HepG2 (cell line): ENCODE measurements at places on chromosomes 1 and 21.
A peak's percentile ranks its signal among the peaks of the same experiment; 100 is the strongest.

DNA sequence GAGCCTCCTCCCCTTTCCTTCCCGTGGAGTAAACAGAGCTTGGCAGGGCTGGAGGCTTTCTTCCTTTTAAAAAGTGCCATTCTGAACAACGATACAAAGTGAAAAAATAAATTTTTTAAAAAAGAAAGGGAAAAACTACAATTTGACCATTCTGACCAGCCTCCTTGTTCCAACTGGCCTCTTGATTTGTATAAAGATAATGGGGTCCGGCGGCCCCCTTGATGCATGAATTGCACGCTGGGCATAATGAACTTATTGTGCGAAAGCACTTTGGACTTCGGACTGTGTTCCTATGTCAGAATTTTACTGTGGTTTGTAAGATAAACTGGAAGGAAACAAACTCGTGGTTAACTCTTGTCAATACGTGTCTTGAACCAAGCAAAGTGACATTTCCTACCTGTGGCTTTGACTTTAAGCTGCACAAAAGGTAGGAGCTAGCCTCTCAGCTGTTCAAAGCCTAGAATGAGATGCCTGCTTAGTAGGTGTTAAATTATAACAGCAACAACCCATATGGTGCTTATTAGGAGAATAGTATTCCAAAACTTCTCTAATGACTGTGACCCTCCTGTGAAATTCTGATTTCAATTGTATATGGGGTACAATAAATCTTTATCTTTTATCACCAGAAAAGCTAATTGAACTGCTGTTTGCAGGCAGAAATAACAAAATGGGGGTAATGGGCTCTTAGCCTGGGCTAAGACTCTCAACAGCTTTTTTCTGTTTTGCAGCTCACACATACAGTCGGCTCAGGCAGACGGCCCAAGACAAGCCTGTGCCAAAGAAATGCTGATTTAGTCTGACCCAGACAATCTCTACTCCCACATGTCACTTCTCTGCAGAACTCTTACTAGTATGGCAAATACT lies 9.3 kb downstream of the IRF2BP2 start:
- no peaks in the 10 kb centered on the region; the same call in 1 of the 3 replicates for H3K36me3 ChIP-seq
- peak; percentile 98 for DNase-seq
- H3K27ac ChIP-seq: peak overlapping the region; percentile 100
- peak overlapping the region; percentile 89; the same call in 1 of the 2 replicates for H3K4me3 ChIP-seq
- peaks cover 41% of the 10 kb centered on the region for H3K4me1 ChIP-seq
- H3K27me3 ChIP-seq: no peaks in the 10 kb centered on the region

DNA sequence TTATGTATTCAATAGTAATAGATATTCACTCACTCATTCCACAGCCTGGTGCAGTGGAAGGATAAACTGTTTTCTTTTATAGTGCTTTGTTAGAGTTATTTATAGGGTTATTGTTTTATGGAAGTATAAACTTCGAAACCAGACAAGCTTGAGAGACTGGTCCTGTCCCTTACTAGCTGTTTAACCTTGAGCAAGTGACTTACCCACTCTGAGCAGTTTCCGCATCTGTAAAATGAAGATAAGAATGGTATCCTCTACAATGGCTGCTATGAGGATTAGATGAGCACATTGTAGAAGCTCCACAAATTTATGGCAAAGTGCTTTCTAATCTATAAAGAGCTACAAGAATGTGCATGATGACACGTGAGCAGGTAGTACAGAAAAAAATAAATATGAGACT lies 30.8 kb upstream of the EPS15 start:
- no peak overlapping the region for H3K27ac ChIP-seq
- H3K27me3 ChIP-seq: no peaks in the 10 kb centered on the region
- no peak overlapping the region for H3K4me3 ChIP-seq
- no peaks in the 10 kb centered on the region for H3K36me3 ChIP-seq

- peaks cover 9% of the 10 kb centered on the region; the same call in 1 of the 2 replicates for H3K4me1 ChIP-seq
- no peaks in the 10 kb centered on the region for H3K36me3 ChIP-seq
- no peaks in the 10 kb centered on the region; the same call in 2 of the 3 replicates for H3K27me3 ChIP-seq
- no peak overlapping the region for H3K4me3 ChIP-seq
- no peak for DNase-seq
These were observed 27.1 kb upstream of the C1orf198 start for GRCh38 chr1:230895452-230895851.

DNA sequence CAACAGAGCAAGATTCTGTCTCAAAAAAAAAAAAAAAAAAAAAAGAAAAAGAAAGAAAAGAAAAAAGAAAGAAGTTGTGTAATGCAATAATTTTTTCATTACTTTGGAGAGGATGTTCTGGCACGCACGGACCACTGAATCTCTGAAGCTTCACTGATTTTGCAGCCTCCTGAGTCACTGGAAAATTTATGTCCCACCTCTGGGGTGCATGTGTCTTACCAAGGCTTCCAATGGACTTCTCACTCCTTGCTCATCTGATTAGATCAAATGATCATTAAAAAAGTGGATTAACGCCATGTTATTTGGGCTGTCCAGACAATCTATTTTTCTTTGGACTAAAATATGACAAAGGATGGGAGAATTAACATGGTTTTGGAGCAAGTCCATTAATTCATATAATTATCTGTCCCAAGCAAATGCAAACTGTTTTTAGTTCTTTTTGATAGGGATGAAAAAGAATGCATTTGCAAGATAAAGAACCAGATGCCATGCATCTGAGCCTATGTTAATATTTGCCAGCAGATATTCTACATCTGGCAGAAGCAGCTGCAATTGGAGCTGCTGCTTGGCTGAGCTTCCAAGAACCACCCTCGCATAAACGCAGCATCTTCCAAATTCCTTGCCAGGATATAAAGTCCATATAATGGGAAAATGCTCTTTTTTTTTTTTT lies 10.1 kb upstream of the MAP1LC3C start:
- H3K27me3 ChIP-seq: no peaks in the 10 kb centered on the region; the same call in 1 of the 2 replicates
- H3K4me3 ChIP-seq: no peak overlapping the region
- no peaks in the 10 kb centered on the region for H3K4me1 ChIP-seq
- no peak overlapping the region for H3K27ac ChIP-seq

DNA sequence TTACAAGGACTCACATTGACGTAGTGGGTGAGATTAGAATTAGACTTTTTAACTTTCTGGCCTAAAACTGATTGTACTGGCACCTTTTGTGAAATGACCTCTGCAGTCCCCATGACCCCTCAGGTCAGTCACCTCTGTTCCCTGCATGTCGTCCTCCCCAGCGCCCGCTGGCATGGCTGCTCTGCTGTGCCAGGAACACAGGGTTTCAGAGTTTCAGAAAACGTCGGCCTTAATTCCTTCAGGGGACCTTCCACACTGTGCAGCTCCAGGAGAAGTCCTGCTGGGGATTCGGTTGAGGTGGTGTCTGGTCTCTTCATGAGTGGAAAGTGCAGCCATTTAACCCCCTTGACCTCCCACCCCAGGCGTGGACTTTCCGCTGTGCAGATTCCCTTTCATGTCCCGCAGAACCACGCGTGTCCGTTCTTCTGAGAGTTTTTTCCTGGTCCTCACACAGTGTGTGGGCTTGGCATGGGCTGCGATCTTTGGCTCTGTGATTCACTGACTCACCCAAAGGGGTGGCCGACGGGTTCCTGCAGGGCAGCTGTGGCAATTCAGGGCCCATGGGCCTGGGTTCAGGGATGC lies 158.4 kb upstream of the COL6A1 start:
- H3K4me1 ChIP-seq: peaks cover 24% of the 10 kb centered on the region
- no peak overlapping the region for H3K4me3 ChIP-seq
- DNase-seq: no peak
- no peaks in the 10 kb centered on the region for H3K36me3 ChIP-seq
- H3K27me3 ChIP-seq: peaks cover 64% of the 10 kb centered on the region

DNA sequence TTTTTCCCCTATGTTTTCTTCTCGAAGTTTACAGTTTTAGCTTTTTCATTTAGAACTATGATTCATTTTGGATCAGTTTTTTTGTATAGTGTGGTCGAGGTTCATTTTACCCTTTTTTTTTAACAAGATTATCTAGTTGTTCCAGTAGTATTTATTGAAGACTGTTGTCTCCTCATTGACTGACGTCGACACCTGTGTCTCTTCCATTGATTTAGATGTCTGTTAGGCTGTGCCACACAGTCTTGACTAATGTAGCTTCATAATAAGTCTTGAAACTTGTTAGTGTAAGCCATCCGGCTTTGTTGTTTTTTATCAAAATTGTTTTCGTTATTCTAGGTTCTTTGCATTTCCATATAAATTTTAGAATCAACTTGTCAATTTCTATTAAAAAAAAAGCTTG lies 45.2 kb downstream of the CAMSAP2 start:
- H3K27me3 ChIP-seq: no peaks in the 10 kb centered on the region
- H3K27ac ChIP-seq: no peak overlapping the region
- 0 out of 2 replicates have a peak, but pooled peaks cover 1% of the 10 kb centered on the region for H3K4me1 ChIP-seq
- H3K36me3 ChIP-seq: 0 out of 3 replicates have a peak, but pooled peaks cover 12% of the 10 kb centered on the region

- no peaks in the 10 kb centered on the region for H3K36me3 ChIP-seq
- H3K4me3 ChIP-seq: no peak overlapping the region
- DNase-seq: no peak
These were observed 6.5 kb upstream of the NPL start for GRCh38 chr1:182783068-182783467.

DNA sequence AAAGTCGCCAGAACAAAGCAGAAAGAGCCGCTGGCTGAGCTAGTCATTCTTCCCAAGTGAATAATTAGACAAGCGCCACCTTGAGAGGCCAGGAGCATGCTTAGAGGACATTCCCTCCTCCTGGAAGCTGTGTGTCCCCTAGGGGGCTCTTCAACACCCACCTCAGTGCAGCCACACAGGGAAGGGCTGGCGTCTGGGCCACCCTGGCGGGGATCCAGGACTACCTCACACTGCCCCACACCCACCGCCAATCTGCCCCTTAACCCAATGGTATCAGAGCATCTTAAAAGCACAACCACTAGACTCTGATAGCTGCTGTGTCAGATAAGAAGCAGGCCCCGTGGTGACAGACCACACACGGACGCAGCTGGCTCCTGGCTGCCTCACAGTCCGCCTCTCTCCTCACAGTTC lies 24.9 kb downstream of the SETD4 start:
- H3K27me3 ChIP-seq: no peaks in the 10 kb centered on the region
- H3K4me1 ChIP-seq: peaks cover 10% of the 10 kb centered on the region; the same call in 1 of the 2 replicates

DNA sequence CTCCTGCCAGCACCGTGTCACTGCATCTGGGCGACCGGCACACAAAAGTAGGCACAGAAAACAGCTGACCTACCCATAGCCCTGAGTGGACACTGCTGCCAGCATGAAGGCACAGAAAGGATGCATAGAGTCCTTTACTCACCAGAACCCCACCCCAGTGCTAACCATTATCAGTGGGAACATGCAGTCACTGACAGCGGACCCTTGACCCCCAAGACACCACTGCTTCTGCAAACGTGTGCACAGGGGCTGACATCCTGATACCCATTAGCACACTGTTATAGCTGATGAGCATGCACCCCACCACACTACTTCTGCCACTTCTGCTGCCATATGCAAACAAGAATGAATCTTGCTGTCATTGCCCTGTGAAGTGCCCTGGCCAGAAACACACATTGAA lies 953.0 kb upstream of the NCAM2 start:
- H3K27ac ChIP-seq: no peak overlapping the region
- H3K36me3 ChIP-seq: no peaks in the 10 kb centered on the region
- H3K4me3 ChIP-seq: no peak overlapping the region
- H3K4me1 ChIP-seq: no peaks in the 10 kb centered on the region

DNA sequence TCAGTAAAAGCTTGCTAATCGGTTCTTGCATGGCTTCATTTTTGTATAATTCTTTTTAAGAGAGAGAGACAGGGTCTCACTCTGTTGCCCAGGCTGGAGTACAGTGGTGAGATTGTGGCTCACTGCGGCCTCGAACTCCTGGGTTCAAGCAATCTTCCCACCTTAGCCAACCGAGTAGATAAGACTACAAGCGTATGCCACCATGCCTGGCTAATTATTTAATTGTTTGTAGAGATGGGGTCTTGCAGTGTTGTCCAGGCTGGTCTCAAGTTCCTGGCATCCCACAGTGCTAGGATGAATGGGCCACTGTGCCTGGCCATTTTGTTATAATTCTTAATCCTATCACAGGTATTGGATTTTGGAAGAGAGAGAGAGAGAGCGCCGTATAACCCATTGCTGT lies 23.4 kb downstream of the RCAN3 start:
- peaks cover 38% of the 10 kb centered on the region for H3K4me1 ChIP-seq
- no peak overlapping the region for H3K27ac ChIP-seq
- H3K4me3 ChIP-seq: no peak overlapping the region
- H3K36me3 ChIP-seq: 0 out of 3 replicates have a peak, but pooled peaks cover 2% of the 10 kb centered on the region
- no peak for DNase-seq

DNA sequence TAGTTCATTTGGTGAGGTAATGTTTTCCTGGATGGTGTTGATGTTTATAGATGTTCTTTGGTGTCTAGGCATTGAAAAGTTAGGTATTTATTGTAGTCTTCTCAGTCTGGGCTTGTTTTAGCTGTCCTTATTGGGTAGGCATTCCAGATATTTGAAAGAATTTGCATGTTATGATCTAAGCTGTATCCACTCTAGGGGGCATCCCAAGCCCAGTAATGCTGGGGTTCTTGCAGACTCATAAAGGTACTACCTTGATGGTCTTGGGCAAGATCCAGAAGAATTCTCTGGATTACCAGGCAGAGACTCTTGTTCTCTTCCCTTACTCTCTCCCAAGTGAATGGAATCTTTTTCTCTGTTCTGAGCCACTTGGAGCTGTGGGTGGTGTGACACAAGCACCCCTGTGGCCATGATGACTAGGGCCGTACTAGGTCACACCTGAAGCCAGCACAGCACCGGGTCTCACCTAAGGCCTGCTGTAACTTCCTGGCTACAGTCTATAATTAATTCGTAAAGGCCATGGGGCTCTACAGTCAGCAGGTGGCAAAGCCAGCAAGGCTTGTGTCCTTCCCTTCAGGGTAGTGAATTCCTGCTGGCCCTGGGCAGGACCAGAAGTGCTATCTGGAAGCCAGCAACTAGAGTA lies 74.8 kb upstream of the PDE4B start:
- DNase-seq: no peak
- H3K4me3 ChIP-seq: no peak overlapping the region
- H3K36me3 ChIP-seq: no peaks in the 10 kb centered on the region
- H3K27ac ChIP-seq: no peak overlapping the region
- no peaks in the 10 kb centered on the region for H3K27me3 ChIP-seq
- H3K4me1 ChIP-seq: no peaks in the 10 kb centered on the region
